Activated CD4-positive, alpha-beta T cell treated with anti-CD3 and anti-CD28 coated beads, Interleukin-2, amount 50 U/mL, for 4 hours (primary cell): ENCODE measurements at places on chromosomes 13 and 19.

- DNase-seq, result no peak
Observed at GRCh38 chr19:30446850-30447552, 74.8 kb downstream of the ZNF536 start.

- no peak for DNase-seq
Observed at GRCh38 chr19:46211201-46211881, 18.2 kb upstream of the IGFL1 start.

DNA sequence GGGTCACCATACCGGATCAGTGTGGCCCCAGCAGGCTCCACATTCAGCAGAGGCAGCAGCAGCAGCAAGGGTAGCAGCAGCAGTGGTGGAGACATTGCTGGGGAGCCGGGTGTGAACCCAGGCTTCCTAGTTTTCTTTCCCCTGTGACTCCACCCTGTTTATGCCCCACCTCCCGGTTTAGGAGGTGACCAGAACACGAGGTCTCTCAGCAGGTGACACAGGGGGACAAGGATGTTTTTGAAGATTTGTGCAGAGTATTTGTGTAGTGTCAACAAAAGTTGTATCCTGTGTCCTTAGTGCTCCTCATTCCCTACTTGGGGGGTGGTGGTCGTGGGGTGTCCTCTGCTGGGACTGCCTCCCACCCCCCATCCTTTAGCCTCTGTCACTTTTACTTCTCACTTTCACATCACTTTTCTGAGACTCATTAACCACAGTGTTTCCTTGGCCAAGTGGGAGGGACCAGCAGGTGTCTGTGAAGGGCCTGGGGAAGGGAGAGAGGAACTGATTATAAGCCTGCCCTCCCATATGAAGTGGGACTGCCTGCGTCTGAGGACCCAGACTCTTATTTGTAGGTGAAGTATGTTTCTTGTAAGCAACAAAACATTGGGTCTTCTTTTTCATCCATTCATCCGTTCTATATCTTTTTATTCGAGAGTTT is 15.6 kb upstream of the KCNC3 start:
- DNase-seq, result no peak

DNA sequence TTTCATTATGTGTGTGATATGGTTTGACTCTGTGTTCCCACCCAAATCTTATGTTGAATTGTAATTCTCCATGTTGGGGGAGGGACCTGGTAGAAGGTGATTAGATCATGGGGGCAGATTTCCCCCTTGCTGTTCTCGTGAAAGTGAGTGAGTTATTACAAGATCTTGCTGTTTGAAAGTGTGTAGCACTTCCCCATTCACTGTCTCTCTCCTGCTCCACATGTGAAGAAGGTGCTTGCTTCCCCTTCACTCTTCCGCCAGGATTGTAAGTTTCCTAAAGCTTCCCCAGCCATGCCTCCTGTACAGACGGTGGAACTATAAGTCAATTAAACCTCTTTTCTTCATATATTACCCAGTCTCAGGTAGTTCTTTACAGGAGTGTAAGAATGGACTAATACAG is 54.3 kb upstream of the SERTM1 start:
- no peak for DNase-seq

GRCh38 chr13:21530656-21531055 is 71.6 kb upstream of the ZDHHC20 start:
- DNase-seq, result no peak

- no peak for DNase-seq
Observed at GRCh38 chr13:26377038-26377437, 123.1 kb downstream of the CDK8 start.

- peak; percentile 45 for DNase-seq
Observed at GRCh38 chr19:45498411-45499195, at the start of gene PPM1N. Gene PPM1N (plus strand): TSS chr19:45498443. CDS start chr19:45498473, 30 bp downstream.

GRCh38 chr19:16262618-16263017 is 62.0 kb upstream of the KLF2 start:
- DNase-seq, result no peak

DNA sequence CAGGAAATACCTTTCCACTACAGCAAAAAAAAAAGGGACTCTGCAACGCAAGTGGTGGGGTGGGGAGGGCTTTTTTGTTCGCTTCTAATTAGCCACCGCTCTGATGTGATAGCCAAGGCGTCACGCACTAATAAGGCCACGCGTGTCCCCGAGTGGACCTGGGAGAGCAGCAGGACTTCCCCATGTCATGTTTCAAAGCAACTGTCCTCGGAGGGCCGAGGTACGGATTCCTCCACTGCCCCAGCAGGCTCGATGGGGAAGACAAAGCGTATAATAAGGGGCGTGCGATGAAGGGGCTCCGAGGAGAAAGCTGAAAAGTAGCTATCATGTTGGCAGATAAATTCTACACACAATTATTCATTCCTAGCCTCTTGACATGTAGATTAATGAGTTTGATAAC is 179.7 kb upstream of the ZNF507 start:
- no peak for DNase-seq

- DNase-seq, result no peak
Observed at GRCh38 chr19:4639531-4640246, 373 bp downstream of the TNFAIP8L1 start.

- no peak for DNase-seq
Observed at GRCh38 chr19:10517361-10517759, at the start of gene S1PR5. Gene S1PR5 (minus strand): TSS chr19:10517447. CDS start chr19:10515011, 2,436 bp downstream.

DNA sequence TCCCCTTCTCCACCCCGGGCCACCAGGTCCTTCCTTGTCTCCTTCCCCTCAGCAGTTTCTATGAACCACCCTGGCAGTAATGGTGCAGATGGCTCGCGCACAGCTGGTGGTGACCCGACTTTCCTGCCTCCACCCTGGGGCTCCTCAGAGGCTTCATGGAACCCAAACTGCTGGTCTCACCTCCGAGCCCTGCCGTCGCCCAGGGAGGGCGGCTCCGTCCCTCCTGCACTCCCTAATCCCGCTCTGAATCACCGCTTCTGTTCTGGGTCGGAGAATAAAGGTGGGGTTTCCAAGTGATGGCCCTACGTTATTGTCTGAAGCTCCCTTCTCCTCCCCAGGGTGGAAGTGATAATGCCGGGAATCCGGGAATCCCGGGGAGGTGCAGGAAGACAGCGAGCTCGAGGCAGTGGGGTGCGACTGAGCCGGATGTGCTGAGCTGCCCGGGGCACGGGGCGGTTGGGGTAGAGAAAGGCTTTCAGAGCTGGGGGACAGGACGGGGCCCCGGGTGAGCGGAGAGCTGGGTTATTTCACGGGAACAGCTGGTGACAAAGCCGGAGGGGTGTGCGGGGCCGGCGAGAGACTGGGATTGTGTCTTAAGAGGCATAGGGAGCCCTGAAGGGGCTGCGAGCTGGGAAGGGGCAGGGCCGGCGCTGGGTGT is 711 bp downstream of the FUT2 start:
- no peak for DNase-seq

DNA sequence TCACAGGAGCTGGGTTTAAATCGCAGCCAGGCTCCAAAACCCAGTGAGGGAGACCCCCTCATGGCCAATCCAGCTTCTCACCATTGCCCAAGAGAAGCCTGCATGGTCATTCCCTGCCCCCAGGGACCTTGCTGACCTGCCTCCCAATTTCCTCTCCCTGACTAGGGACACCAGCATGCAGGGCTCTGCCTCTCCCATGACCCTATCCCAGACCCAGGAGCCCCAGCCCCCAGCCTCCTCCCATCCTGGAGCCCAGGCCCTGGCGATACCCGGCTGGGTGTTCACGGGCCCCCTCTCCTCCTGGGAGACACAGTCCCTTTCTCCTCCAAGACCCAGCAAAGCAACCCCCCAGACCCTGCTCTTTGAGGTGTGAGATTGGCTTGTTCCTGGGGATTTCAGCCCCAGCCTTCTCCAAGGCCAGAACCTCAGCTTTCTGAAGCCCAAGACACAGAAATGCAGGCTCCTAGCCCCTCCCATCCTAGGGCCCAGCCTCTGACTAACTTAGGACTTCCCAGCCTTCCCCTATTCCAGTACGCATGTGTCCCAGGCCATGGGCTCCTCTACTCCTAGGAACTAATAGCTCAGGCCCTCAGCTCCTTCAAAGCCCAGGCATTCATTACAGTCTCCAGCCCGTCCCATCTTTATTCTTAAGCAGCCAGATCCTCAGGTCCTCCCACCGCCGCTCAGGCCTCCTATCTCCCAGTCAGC is 1.1 kb downstream of the GYS1 start:
- DNase-seq, result no peak

DNA sequence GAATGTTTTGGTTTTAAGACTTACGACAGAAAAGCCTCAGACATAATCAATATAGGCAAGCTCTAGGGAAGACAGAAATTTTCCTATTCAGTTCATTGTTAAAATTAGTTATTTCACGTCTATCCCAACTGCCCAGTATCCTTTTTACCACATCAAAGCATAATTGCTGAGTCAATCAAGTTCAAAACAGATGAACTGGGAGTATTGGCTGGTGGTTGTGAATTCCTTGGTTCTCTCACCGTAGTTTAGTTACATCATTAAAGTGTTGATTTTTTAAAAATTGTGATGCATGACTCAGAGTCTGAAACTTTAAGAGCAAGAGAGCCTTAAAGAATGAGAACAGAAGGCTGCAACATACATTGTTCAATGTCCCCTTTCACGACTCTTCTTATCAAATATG is 143.3 kb upstream of the FREM2 start:
- DNase-seq, result no peak

- no peak for DNase-seq
Observed at GRCh38 chr19:55536951-55537740, at the start of gene SBK2. Gene SBK2 (minus strand): TSS chr19:55537133. CDS start chr19:55536294, 839 bp downstream.

DNA sequence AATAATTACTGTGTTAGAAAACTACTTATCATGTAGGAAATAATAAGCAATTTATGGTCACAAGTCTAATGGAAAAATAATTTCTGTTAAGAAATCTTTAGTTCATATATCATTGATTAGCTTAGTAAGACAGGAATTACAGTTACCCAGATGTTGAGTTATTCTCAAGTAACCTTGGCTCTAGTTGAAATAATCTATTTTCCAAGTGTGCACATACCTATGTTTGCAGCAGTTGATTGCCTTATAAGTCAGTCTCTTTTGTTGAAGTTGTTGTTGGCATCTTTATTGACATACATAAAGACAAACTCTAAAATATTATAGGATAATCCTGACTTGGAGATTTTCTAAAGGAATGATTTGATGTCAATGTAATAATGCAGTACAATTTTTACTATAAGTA is 511.4 kb upstream of the KLF12 start:
- DNase-seq, result no peak

- DNase-seq, result no peak
Observed at GRCh38 chr19:56841193-56841543, 642 bp upstream of the PEG3 start.

GRCh38 chr19:29680447-29680846 is 15.2 kb downstream of the PLEKHF1 start:
- DNase-seq, result peak; percentile 64

GRCh38 chr19:18849838-18850400 is 18.2 kb downstream of the UPF1 start:
- no peak for DNase-seq
